Stimulated activated CD4-positive, alpha-beta T cell treated with anti-CD3 and anti-CD28 coated beads, Interleukin-4, amount 100 ng/mL, for 4 hours (primary cell): ENCODE measurements at places on chromosomes 1 and 21.

GRCh38 chr1:82392946-82393345 lies 592.2 kb downstream of the ADGRL2 start:
- DNase-seq, result no peak

DNA sequence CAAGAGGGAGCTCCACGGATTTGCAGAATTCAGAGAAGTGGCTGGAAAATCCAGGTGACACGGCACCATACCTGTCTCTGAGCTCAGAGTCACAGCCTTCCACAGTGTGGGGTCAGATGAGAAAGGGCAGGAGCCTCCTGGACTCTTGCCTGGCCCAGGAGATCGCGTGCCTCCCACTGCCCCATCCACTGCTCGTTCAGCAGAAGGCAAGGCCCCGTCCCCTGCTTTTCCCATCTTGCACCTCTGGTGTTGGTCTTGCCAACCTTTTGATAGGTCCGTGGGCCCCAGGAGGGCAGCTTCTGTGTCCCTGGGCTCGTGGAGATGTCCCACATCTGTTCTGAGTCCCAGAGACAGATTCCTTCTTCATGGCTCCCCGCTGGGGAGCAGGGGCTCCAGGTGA lies 83.7 kb upstream of the VAMP3 start:
- no peak for DNase-seq

GRCh38 chr1:91731815-91732214 lies 154.1 kb downstream of the TGFBR3 start:
- DNase-seq, result peak; percentile 63

- no peak for DNase-seq
Observed at GRCh38 chr1:154608397-154609270, 648 bp upstream of the ADAR start.

DNA sequence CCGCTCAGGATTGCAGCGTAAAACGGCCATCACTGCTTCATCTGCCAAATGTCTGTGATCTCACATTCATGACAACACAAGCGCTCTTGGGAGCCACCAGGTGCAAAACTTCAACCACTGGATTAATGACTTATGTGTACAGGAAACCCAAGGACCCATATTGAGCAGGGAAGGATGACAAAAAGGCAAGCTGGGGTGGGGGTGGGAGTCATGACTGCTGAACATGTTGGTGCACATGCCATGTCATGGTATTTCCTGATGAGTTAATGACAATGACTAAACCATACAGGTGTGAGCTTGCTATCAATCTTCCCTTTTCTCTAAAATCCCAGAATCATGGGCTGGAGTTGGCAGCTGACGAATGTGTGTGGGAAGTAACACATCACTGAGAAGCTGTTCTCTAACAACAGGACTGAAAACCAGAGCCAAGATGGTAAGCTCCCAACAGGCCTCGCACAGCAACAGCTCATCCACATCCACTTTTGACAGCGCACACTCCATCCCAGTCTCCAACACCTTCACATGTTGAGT lies 3.1 kb upstream of the SH2D5 start:
- no peak for DNase-seq

- no peak for DNase-seq
Observed at GRCh38 chr21:37398697-37399096, 32.1 kb downstream of the DYRK1A start.

- DNase-seq, result no peak
Observed at GRCh38 chr1:37722181-37723071, 30.1 kb downstream of the CDCA8 start.

DNA sequence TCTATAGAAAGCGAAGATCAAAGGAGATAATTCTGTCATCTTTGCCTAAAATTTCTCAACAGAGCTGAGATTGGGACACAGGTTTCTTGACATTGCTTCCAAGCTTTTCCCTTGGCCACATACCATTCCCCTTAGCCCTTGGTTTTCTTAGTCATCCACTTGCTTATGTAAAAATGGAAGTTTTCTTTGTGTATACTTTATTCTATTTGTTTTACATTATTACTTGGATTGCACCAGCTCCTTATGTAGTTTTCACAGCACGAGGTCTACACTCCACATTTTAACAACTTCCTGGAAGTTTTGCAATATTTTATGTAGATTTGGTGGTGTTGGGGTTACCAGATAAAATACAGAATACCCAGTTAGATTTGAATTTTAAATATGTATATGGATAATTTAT lies 129.8 kb downstream of the PLA2G4A start:
- no peak for DNase-seq

- DNase-seq, result peak; percentile 20
Observed at GRCh38 chr1:30379684-30380624, 343.4 kb downstream of the MATN1 start.

DNA sequence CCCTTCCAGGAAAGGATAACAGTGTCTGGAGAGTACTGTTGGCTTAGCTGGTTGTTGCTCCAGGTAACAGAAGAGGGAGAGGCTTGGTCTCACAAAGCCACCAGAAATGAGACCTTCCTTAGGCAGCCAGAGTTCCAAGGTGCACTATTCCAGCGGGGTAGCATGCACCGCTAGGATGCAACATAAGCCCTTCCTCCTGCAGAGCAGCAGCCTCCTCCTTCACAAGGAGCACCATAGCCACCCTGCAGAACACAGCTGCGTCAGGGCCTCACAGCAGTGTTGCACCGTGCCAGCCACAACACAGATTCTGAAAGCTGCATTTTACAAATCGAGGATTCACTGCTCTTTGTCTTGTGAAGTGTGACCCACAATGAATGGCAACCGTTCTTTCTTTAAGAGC lies 142.0 kb downstream of the CLIC6 start:
- no peak for DNase-seq

DNA sequence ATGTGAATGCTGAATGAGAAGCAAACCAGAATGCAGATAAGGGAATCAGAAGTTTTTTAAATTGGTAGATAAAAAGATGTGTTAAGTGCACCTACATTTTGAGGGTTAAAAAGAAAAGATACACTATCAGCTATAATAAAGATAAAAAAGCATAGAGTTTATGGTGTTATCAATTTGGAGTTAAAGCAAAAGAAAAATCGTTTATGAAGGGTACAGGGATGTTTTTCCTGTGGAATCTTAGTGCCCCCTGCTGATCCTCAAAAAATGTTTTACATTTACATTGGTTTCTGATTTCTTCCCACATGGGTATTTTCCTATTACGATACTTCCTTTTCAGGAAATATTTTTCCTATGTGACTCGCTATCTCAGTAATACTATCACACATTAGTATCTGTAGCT lies 293.5 kb downstream of the MRPL39 start:
- DNase-seq, result no peak

DNA sequence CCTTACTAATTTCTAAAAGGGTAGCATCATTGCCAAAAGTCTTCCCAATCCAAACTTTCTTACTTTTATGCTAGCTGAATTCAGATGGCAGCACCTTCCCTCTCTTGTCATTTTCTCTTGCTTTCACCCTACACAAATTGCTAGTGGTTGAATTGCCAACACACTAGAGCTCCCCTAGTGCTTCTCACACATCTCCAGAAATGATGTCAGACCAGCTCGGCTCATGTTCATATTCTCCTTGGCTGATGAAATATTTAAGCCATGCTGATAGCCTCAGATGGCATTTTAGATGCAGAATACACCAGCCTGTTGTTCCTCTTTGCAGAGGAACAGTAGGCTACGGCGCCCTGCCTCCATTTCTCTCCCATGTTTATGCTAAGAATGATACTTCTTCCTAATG lies 256.9 kb downstream of the PTBP2 start:
- DNase-seq, result no peak

GRCh38 chr1:164930833-164931232 lies 371.8 kb downstream of the PBX1 start:
- no peak for DNase-seq

- DNase-seq, result no peak
Observed at GRCh38 chr1:96488777-96489176, 232.8 kb upstream of the PTBP2 start.

- no peak for DNase-seq
Observed at GRCh38 chr1:154729031-154729442, 121.1 kb upstream of the ADAR start.

DNA sequence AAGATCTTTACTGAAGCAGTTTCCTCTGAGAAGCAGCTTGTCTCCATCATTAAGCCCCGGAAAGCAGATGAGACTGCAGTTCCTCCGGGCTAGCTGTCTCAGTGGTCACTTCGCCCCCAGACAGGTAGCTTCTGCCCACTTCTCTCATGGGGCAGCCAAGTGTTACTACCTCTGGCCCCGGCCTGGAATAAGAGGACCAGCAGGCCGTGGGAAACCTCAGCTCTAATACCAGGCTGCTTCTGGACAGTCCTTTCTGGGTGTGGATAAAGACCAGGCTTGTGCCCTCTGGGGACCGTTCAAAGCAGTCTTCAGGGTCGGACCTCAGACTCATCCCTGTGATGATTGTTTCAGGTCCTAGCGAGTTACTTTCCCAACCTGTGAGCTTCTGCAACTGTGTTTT lies 54.8 kb downstream of the RUNX3 start:
- DNase-seq, result no peak

DNA sequence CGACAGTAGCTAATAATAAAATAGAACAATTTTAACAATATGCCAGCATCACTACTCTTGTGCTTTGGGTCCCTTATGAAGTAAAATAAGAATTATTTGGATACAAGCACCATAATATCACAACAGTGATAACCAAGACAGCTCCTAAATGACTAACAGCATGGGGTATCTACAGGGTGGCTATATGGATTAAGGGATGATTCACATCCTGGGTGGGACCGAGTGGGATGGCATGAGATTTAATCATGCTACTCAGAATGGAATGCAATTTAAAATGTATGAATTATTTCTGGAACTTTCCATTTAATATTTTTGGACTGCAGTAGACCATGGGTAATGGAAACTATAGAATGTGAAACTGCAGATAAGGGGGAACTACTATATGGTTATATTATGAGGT lies 28.1 kb upstream of the B3GALNT2 start:
- no peak for DNase-seq

DNA sequence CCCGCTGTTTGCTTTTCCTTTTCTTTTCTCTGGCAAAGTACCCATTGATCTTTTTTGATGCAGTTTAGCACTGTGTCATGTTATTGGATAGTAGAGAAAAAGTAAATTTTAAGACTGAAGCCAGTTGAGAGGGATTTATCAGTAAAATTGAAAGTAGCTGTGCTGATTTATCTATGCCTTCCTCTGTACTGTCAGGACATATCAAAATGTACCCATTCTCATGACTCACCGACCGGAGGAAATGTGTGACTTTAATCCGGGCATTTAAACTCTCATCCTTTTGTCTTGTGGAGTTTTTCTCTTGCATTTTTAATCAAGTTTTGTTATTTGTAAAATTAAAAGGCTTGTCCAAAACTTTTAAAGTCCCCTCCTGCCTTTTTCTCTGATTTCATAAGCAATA lies 276.6 kb upstream of the FMN2 start:
- DNase-seq, result no peak

DNA sequence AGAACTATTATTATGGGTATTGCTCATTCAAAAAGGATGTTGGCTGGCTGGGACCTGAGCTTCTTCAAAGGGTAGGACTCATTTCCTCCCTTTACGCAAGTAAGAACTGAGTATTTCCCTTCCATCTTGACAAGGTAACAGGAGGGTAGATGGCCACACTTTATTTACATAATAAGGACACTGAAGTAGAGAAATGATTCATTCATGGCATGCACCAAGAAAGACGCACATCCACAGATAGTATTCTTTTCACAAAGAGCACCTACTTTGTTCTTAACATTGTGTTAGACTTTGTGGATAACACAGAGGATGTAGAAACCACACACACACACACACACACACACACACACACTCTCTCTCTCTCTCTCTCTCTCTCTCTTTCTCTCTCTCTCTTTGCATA lies 82.9 kb downstream of the FAM78B start:
- no peak for DNase-seq

- DNase-seq, result no peak
Observed at GRCh38 chr1:15916417-15916816, 59.5 kb downstream of the ZBTB17 start.

DNA sequence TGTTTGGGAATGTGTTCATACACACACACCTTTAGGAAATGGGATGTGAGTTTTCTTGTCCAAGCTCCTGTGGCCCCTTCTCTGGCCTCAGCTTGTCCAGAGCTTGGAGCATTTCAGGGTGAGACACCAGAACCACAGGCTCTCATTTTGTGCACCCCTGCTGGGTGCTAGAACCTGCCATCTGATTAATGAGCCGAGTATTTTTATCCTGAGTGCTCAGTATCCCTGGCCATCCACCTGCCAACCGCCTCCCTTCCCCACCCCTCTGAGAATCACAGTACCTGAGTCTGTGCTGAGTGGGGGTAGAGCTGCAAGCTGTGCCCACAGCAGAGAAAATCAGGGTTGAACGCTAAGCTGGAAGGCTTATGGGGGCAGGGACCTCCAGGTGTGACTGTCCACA lies 1.4 kb downstream of the CASQ1 start:
- no peak for DNase-seq

DNA sequence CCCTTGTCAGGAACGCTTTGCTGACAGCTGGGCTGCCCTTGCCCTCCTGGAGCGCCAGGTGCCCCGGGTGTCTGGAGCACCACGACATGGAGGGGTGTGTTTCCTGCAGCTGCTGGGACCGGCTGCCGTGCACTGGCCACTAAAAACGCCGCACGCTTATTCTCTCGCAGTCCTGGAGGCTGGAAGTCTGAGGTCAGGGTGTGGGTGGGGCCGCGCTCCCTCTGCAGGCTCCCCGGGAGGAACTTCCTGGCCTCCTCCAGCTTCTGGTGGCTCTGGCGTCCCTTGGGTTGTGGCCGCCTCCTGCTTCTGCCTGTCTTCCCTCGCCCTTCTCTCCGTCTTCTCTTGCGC lies 28.0 kb upstream of the PLCH2 start:
- DNase-seq, result no peak

DNA sequence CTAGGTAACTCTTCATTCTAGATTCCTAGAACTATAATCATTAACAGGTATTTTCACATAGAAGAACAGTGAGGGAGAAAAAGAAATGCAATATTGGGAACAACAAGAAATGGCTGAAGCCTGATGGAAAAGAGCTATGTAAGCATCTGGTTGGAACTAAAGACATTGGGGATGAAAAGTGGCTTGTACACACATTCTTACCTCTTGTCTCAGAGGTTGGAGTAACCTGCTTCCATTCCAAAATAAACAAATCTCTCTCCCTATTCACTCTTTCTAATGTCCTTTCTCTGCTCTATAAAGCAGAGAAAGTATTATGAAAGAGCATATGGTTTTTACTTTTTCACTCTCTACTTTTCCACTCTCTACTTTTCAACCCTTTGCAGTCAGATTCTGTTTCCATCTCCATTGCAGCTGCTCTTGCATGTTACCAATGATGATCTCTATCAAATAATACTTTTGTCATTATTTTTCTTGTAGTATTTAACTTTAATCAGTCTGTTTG lies 37.5 kb downstream of the CMPK1 start:
- DNase-seq, result no peak

- DNase-seq, result no peak
Observed at GRCh38 chr21:40120940-40121575, 253.8 kb downstream of the PCP4 start.
